Aorta (tissue), 5 donors: ENCODE measurements at places on chromosomes 3 and 15. TPM values are rescaled to one million over a fixed set of nuclear protein-coding genes. Genes with fewer than 3 reads are reported as not detected.

DNA sequence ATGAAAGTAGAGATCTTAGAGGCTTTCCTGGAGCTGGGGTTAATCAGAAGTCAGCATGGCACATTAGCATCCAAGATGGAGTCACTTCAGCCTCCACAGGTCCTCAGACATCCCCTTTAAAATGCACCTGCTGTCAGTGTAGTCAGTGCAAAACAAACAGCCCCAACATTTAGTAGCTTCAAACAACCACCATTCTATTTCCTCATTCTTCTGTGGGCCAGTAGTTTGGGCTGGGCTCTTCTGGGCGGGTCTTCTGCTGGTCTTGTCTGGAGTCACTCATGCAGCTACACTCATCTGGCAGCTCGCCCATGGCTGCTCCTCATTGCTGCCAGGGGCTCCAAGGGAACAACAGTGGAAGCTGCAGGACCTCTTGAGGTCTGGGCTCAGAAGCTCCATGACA is 99.9 kb downstream of the TLE3 start:
- peak; percentile 73 for DNase-seq

DNA sequence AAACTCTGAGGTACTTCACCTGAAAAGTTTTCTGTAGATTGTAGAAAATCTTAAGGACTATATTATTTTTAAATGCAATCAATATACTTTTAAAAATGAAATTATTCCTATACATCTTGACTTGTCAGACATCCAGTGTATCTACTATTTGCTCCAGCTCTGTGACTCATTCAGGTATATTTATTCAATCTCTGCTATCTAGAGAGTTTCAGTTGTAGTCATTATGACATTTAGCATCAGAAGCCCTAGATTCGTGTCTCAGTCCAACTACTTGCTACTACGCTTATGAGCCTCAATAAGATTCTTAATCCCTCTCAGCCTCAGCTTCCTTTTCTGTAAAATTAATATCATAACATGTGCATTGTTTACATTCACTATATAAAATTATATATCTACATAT is 22.3 kb upstream of the EIF1B start:
- DNase-seq: no peak

DNA sequence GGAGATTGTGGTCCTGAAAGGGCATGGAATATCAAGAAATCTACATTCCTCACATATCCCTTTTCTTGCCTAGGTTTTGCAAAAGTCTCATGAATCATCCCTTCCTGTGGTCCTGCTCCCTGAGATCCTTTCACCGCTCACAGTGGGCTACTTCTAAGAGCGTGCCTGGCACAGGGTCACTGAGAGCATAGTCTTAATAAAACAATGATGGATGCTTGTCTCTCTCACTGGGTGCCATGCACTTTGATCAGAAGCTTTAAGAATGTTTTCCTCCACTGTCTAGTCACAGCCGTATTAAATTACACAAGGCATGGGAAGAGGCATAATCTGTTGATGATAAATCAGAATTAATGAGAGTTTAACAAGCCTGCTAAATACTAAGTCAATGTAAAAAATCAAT is 269.7 kb upstream of the ATP10A start:
- no peak for DNase-seq

GRCh38 chr3:131608296-131608695 is 105.5 kb upstream of the MRPL3 start:
- no peak for DNase-seq

- DNase-seq: no peak
Measured at GRCh38 chr15:56244811-56245576, 1.3 kb upstream of the RFX7 start.

DNA sequence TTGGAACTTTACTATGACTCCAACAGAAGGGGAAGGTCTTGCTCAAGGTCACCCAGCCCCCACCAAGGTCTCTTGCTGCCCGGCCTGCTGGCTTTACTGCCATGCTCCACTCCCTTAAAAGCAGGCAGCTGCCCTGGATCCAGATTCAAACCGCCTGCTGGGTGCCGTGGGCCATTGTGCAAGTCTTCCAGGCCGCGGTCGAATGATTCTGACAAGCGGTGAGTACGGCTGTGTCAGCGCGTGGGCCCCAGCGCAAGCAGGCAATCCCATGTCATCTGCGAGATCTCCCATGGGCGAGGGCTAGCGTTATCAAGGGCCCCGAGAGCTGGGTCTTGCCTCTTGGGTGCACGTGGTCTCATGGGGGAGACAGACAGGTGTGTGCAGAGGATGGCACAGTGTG is 37.6 kb downstream of the CORO2B start:
- DNase-seq: no peak

GRCh38 chr3:194983121-194983520 is 287.8 kb downstream of the XXYLT1 start:
- no peak for DNase-seq

GRCh38 chr15:63312286-63312685 is 34.9 kb downstream of the APH1B start:
- no peak for DNase-seq

DNA sequence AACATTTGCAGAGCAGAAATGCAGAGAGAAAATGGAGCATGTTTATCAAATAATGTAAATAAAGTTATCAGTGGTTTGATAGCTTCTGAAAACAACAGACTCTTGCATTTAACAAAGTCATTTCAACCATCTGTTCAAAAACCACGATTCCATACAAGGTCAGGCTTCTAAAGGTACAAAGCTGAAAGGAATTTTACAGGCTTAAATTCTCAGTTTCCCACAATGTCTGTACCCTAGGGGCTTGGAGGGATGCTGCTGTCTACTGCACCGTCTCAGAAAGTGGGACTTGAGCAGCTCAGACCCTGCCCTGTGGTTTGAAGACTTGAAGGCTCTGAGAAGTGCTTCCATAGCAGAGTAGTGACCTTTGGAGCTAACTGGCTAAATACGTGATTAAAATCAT is 30.4 kb upstream of the TM4SF1 start:
- DNase-seq: no peak

- no peak for DNase-seq
Measured at GRCh38 chr3:37241880-37242279, 67.5 kb upstream of the LRRFIP2 start.

DNA sequence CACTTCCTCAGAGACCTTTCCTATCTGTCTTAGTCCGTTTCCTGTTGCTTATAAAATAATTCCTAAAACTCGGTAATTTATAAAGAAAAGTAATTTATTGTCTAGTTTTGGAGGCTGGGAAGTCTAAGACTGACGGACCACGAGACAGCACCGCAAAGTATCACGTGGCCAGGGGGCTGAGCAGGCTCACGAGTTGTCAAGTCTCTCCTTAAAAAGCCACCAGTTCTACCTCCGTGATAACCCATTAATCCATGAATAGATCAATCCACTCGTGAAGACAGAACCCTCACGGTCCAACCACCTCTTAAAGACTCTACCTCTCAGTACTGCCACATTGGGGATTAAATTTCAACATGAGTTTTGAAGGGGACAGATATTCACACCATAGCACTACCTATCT is 821 bp downstream of the LINS1 start:
- no peak for DNase-seq

- no peak for DNase-seq
Measured at GRCh38 chr15:88814393-88814792, 11.2 kb downstream of the ACAN start.

DNA sequence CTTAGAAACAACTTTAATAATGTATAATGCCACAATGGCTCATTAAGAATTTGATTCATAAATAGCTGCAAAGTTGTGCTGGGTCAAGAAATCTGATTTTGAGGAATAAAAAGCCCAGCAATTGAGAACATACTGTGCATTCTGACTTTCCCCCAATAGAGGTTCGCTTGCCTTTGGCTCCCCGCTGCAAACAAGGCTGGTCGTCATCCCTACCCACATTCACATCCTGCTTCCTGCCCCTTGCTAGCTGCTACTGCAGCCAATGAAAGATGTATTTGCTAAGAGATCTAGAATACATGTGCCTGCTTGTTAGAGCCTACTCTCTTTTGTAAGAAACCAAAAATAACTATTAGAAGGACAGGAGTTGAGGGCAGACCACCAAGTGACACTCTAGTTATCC is 51.8 kb upstream of the GUCA1C start:
- no peak for DNase-seq

DNA sequence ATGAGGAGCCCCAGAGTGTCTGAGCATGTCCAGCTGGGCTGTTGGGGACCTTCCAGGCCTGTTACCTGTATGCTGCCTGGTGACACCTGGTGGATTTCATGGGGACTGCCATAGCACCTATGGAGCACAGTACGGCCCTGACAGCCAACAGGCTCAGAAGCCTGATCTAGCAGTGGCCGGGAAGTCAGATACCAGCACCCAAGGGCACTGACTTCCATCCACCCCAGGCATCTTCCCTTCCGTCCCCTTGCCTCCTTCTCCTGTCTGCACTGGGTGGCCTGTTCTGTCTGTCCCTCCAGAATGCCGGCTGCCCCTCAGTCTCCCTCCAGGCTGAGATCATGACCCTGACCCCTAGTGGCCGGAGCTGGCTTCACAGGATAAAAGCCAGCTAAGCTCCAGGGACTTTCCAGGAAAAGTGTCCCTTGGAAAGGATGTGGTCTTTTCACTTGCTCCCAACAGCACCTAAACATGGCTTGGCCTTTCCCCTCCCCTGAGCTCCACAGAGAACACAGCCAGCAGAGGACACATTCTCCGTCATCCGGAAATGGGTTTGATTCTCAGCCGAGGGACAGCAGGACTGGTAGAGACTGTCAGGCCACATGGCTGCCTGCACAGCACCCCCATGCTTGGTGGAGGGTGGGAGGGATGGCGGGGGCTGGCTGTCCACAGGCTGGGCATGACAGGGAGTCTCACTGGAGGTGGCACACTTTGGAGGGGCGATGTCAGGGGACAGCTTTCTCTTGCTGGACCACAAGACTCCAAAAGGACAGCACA is 9.5 kb downstream of the RPS17 start:
- DNase-seq: peak; percentile 88

DNA sequence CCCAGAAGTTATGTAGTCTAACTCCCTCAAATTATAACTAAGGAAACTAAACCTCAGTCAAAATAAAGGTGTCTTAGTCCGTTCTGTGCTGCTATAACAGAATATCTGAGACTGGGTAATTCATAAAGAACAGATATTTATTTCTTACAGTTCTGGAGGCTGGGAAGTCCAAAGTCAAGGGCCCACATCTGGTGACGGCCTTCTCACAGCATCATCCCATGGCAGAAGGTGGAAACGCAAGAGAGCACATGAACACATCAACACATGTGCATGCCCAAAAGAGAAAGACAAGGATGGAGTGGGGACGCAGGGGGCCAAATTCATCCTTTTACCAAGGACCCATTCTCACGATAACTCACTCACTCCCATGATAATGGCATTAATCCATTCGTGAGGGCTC is 73.1 kb downstream of the PCOLCE2 start:
- no peak for DNase-seq

GRCh38 chr3:53085476-53085875 is 39.6 kb upstream of the SFMBT1 start:
- DNase-seq: peak; percentile 31

DNA sequence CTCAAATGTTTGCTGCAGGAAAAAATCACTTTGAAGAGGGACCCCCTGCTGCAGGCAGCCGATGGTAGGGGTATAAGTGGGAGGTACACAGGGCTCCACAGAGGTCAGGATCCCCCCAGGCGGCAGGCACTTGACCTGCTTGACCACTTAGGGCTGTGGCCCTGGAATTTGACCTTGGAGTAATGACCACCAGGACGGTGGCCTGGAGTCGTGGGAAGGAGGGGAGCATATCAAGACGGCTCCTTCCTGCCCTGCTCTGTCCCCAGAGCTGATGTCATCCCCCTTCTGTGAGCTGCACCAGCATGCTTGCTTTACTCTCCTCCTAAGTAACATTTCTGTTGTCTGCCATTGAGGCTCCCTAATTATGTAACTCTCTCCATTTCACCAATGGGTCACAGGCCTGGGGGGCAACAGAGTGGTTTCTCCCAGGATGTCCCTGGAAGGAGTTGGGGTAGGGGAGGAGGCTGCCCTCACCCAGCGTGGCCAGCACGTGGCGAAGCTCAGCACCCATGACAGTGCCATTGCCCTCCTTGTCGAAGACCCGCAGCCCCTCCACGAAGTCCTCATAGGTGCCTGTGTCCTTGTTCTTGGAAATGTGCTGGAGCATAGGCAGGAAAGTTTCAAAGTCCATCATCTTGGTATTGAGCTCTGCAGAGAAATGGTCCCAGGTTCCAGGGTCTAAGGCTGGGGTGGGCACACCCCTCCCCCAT is 4.1 kb downstream of the MYL3 start:
- peak; percentile 51 for DNase-seq

GRCh38 chr15:98547741-98548138 is 100.6 kb upstream of the IGF1R start:
- DNase-seq: no peak

DNA sequence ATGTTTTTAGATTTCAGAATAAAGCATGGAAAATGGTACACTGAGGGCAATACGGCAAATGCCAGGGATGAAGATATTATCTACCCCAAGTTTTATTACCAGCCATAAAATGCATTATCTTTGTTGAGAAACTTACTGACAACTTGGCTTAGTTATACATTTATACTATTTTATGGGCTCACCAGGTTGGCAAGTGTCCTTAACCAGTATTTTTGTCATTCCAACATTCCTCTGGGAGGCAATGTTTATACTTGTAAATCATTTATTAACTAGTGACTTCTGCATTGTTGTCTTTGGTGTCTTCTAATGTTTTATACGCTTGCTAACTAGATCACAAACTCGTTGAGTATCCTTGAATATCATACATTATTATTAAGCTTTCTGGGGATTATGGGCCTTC is 18.0 kb upstream of the ADGRG7 start:
- DNase-seq: no peak

- DNase-seq: peak; percentile 65
Measured at GRCh38 chr3:136862617-136863322, 762 bp downstream of the NCK1 start.

DNA sequence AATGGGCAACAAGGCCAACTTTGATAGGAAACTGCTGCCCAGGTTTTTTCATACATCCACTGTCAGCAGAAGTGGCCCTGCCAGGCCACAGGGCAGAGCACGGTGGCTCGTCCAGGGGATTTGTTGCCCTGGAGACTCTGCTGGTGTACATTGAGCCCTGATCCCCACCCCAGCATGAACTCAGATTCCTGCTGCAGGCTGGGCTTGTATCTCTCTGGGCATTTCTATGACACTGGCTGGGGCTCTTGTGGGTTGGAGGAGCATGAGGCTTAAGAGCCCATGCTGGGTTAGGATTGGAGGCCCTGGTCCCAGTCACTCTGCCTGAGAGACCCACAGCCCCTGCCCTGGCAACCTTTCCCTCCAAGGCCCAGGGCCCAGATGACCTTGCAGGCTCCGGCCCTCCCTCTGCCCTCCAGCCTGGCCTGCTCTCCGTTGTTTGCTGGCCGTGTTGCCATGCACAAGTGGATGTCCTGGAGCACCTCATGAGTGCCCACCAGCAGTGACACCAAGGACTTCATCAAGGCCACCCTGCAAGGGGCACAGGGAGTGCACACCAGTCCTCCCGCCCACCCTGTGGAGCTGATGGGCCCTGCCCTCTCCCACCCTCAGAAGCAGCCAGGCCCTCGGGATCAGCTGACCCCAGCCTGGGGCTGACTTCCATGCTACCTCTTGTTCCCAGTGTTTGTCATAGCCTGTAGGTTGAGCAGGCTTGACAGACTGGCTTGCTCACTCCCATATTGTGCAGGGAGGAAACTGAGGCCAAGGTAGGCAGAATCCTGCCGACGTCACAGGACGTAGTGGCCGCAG is 58.2 kb downstream of the ZNF445 start:
- no peak for DNase-seq

CKMT1B gene
- not detected for total RNA-seq

PROK2 gene
- total RNA-seq: 3.8 TPM

SST gene
- not detected for total RNA-seq

BCHE gene
- total RNA-seq: 4.3 TPM

C3orf22 gene
- not detected for total RNA-seq

TMEM207 gene
- total RNA-seq: not detected

PLSCR2 gene
- total RNA-seq: 1.4 TPM

TM4SF18 gene
- total RNA-seq: 3.1 TPM

SPSB4 gene
- total RNA-seq: 2.0 TPM

MOBP gene
- not detected for total RNA-seq

TGM5 gene
- 0.84 TPM for total RNA-seq
